ENCODE measurements at places on chromosomes 16 and 17.
A peak's percentile ranks its signal among the peaks of the same experiment; 100 is the strongest.

DNA sequence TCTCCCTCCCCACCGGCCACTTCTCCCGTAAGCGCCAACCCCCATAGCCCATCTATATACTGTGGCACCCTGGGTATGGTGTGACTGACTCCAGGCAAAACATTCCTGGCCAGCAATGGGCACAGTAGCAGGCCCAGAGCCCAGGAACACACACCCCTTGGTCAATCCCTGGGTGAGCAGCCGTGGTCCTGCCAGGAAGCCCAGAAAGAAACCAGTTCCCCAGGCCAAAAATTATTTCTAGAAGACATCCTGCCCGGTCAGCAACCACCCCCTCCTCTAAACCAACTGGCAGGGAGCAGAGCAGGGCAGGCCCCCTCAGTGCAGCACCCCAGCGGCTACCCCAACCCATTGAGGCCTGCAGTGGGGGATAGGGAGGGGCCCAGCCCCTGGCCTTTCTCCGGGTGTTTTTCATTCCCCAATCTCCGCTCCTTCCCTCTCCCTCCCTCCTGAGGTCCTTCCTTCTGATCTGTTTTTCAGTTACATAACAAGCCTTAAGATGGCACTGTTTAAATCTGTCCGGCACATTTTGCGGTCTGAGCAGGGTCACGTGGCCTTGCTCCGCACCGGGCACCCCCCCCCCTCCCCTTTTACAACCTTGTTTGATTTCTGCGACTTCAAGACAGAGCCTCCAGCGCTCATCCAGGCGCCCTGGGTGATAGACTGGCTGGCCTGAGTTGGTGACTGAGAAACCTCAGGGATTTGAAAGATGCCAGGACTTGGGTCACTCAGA, 2.0 kb downstream of the NPTX1 start:
- peak; percentile 78 for DNase-seq

DNA sequence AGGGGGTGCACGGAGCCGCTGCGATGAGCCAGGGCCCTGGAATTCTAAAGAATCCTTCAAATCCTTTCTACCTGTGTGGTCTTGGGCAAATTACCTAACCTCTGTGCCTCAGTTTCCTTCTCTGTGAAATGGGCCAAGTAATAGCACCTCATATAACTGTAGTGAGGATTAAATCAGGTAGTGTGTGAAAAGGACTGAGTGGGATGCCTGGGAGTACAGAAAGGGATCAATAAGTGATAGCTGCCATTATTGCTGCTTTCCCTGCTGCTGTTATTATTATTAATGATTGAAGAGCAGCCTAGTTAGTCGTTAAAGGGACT, 958 bp downstream of the SCNN1G start:
- no peak for DNase-seq

GRCh38 chr17:28579526-28579925, 2.8 kb upstream of the ALDOC start:
- DNase-seq, result no peak

- DNase-seq, result no peak
Measured at GRCh38 chr16:5215901-5216300, 118.3 kb upstream of the EEF2KMT start.

Measured in A549 (cell line).